COLO829 (cell line): ENCODE measurements at places on chromosomes 12 and 14.
A peak's percentile ranks its signal among the peaks of the same experiment; 100 is the strongest.

DNA sequence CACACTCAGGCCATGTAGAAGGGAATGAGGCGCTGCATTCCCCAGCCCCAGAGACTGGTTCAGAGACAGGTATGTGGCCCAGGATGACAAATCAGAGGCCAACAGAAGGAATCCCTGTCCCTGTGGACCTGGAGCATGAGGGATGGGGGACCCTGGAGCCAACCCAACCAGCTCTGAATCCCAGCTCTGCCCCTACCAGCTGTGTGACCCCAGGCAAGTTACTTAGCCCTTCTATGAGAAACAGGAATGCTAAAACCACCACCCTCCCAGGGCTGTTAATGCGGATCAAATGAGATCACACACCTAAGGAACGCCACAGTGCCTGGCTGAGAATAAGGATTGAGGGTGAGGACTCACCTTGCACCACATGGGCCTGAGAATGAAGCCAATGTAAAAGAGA lies 15.6 kb downstream of the ITPK1 start:
- DNase-seq = no peak

DNA sequence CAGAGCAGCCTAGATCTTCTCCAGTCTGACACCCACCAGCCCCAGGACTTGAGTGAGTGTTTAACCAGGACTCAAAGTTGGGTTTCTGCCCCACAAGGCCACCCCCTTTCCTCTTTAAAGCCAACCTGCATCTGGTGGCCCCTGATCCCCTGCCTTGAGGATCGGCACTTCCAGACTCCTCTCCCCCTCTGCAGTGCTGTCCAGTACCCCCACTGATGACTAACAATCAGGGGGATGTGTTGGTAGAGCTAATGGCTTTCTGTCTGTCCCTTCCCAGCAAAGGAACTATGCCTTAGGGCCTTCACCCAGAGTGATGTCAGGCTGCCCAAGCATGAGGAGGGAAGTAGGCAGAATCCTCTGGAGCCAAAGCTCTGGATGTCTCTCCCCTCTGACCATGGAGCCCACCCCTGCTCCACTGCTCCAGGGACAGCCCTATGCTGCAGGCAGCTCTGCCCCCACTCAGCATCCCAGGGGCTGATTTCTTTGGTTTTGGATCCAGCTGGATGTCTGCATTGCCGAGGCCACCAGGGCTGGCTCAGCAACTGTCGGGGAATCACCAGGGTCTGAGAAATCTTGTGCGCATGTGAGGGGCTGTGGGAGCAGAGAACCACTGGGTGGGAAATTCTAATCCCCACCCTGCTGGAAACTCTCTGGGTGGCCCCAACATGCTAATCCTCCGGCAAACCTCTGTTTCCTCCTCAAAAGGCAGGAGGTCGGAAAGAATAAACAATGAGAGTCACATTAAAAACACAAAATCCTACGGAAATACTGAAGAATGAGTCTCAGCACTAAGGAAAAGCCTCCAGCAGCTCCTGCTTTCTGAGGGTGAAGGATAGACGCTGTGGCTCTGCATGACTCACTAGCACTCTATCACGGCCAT lies 42.9 kb downstream of the DAD1 start:
- peak; percentile 25 for DNase-seq

DNA sequence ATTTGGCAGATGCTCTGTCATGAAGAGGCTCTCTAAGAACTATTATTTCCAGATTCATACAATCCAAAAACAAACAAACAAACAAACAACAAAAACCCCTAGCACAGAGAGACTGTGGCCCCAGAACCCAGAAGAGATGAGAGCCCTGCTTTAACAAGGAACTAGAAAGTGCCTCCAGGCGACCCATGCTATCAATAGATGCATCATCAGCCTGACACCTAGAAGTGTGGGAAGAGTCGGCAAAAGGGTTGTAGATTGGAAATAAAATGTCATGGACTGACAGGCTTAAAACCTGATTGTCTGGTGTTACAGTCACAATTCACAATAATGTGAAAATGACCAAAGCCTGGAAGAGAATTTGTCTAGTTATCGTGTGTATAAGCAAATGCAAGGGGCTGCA lies 50.6 kb upstream of the FLRT2 start:
- DNase-seq = no peak

- DNase-seq = no peak
Measured at GRCh38 chr12:19277711-19278110, 148.2 kb downstream of the PLEKHA5 start.

DNA sequence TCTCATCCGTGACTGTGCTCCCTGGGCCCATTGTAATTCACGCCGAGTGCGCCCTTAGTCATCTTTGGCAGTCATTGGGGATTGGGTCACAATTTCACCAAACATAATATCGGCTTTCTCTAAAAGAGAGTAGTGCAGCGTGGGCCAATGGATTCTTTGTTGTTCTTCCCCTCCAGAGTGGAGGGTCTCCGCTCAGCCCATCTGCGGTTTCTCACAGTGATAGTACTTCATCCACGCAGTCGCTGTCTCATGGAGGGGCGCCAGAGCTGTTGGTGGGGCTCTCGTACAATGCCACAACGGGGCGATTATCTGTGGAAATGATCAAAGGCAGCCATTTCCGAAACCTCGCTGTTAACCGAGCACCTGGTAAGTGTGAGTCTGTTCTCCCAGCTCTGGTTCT lies 321.8 kb downstream of the SNAPC1 start:
- no peak for DNase-seq

- no peak for DNase-seq
Measured at GRCh38 chr12:99380701-99381100, 266.9 kb upstream of the GARIN6 start.

DNA sequence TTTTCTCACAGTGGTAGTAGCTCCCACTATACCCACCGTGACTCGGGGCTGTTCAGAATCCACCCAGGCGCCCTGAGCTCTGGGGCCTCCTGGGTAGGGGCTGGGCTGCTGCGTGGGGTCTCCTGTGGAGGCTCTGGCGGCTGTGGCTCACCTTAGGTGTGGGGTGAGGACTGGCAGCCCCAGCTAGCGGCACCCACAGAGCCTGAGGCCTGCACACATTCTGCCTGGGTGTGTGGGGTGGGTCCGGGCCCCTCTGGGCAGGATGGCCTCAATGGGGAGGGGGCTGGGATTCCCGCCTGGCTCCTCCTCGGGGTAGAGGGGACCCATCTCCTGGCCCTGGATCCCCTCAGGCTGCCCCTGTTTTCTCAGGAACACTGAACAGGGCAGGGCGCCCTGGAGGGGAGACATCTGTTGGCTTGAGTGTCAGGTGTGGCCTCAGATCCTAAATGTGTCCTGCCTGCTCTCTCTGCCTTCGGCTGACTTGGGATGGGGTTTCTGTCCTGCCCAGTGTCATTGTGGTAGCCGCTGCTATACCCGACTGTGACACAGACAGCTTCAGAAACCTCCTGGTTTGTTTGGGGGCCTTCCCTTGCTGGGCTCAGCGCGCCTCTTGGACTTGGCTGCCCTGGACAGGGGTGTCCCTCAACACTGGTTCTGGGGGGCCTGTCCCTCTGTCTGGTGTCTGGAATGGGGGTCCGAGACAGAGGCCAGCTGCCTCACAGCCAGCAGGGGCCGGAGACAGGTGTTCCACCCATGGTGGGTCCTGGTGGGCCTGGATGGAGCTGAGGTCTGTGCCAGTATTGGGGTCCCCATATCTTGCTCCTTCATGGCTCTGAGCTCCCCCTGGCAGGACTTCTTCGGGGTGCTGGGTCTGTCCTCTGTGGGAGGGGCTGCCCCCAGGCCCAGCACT lies 354.9 kb downstream of the TMEM121 start:
- no peak for DNase-seq

GRCh38 chr12:102351322-102351721 lies 129.0 kb downstream of the IGF1 start:
- no peak for DNase-seq

- DNase-seq = no peak
Measured at GRCh38 chr14:48622980-48623379, 947.6 kb upstream of the MDGA2 start.
